ENCODE measurements at places on chromosomes 12 and 14. TPM values are rescaled to one million over a fixed set of nuclear protein-coding genes. Genes with fewer than 3 reads are reported as not detected.
A peak's percentile ranks its signal among the peaks of the same experiment; 100 is the strongest.

DNA sequence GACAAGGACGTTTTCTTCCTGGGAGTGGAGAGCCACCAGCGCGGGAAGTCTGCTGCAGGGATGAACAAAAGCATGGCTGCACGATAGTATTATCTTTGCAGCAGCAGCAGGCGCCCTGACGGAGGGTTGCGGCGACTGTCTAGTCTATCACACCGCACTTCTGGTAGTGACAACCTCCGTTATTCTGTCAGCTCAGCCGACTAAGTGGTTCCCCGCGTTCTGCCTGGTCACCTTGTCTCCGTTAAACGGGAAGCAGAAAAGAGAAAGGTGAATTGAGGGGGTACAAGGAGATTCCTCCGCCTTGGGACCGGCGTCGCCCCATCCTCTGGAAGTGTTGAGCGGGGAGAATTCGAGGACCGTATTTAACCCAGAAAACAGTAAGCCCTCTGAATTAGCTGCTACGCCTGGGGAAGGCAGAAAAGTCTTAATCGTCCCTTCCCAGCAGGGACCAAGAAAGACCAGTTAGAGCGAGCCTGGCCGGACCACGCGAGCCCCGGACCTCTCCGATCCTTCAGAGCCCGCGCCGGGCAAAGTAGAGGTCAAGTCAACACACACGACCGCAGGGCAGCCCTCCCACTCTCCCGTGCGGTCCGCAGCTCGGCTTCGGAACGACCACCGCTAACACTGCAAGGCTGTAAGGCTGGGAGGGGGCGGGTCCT is 536 bp upstream of the DAAM1 start:
- no peaks in the 10 kb centered on the region for H3K36me3 ChIP-seq
- H3K27ac ChIP-seq = peak overlapping the region; percentile 91
- H3K4me3 ChIP-seq = peak overlapping the region; percentile 75

Gene ART4
- 2.7 TPM for total RNA-seq

Gene TAS2R7
- not detected for total RNA-seq

DNA sequence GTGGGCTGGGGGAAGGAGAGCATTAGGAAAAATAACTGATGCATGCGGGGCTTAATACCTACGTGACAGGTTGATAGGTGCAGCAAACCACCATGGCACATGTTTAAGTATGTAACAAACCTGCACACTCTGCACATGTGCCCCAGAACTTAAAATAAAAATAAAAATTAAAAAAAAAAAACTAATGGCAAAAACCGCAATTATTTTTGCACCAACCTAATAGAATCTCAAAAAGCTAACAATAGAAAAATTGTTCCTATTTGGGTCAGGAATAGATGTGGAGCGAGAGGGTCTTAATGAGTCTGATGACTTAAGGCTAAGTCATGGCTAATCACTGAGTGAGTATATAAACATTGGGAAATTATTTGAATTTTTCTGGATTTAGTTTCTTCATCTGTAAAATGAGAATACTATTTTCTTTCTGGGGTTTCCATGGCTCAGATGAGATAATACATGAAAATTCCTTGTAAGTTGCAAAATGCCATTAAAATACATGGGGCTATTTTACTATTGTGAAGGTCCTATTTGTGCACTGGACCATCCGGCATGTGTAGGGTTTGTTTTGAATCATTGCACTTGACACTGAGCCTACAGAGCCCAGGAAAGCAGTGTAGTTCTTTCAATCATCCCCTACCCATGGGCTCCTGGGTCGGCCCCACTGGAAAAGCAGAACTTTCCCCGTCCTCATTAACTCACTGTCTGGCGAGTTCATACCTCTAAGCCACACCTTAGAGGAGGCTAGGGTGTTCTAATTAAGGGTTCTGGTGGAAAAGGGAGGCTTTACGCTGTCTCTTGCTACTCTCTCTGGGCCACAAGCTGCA is 164.1 kb upstream of the NTF3 start:
- no peaks in the 10 kb centered on the region for H3K4me1 ChIP-seq
- H3K27me3 ChIP-seq = no peaks in the 10 kb centered on the region
- no peak overlapping the region for H3K27ac ChIP-seq
- H3K36me3 ChIP-seq = no peaks in the 10 kb centered on the region

- no peaks in the 10 kb centered on the region for H3K27me3 ChIP-seq
- H3K4me3 ChIP-seq = no peak overlapping the region
- peak; percentile 18 for DNase-seq
- peaks cover 16% of the 10 kb centered on the region for H3K4me1 ChIP-seq
Measured at GRCh38 chr12:121214855-121215745, 5.2 kb downstream of the P2RX4 start.

Data from left lung (tissue), 14 donors.